LHCN-M2 (cell line): ENCODE measurements at places on chromosomes 7 and 10. TPM values are rescaled to one million over a fixed set of nuclear protein-coding genes. Genes with fewer than 3 reads are reported as not detected.

GRCh38 chr7:43632746-43633145 is 49.8 kb downstream of the STK17A start:
- DNase-seq, result no peak

- DNase-seq, result no peak
Observed at GRCh38 chr7:154837622-154838021, 165.3 kb downstream of the PAXIP1 start.

DNA sequence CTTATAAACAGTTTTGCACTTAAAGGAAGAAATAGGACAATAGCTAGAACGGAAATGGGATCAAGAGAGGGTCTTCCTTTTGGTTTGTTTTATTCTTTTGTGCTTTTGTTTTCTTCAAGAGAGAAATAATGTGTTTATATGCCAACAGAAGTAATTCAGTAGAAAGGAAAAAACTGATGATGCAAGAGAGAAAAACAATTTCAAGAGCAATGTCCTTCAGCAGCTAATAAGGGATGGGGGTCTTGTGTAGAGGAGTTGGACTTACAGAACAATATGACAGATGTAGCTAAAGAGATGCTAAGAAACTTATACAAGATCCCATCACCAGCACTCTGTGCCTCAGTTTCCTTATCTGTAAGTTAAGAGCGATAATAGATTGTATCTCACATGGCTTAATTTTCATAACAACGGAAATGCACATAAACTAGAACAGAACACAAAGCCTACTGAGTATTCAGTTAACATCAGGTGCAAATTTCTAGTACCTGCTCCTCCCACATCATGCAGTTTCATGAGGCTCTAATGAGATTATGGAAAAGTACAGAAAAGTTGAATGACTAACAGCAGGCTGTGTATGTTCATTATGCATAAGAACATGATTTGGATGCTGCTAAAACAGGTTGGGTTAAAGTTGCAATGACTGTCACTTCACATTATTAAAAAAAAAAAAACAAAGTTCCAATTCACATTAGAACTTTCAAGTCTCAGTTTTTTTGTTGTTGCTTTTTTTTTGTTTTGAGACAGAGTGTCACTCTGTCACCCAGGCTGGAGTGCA is 17.2 kb downstream of the HERPUD2 start:
- no peak for DNase-seq

- no peak for DNase-seq
Observed at GRCh38 chr10:1684991-1685390, 52.3 kb downstream of the ADARB2 start.

DNA sequence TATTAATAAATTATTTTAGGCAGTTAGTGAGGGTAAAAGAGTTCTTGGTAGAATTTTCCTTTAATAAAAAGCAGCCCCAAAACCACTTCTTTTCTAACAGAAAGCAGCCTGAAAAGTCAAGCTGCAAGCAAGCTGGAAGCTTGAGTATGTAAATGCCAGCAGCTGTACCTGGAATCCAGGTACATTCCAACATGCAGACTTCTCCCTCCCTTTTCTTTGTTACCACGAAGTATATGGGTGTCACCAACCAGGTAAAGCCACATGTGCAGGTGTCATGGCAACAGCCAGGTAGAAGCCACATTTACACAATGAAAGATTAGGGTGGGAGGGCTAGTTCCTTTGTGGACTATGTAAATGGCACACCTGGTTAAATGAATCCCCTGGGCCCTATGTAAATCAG is 114.6 kb downstream of the EPC1 start:
- no peak for DNase-seq

DNA sequence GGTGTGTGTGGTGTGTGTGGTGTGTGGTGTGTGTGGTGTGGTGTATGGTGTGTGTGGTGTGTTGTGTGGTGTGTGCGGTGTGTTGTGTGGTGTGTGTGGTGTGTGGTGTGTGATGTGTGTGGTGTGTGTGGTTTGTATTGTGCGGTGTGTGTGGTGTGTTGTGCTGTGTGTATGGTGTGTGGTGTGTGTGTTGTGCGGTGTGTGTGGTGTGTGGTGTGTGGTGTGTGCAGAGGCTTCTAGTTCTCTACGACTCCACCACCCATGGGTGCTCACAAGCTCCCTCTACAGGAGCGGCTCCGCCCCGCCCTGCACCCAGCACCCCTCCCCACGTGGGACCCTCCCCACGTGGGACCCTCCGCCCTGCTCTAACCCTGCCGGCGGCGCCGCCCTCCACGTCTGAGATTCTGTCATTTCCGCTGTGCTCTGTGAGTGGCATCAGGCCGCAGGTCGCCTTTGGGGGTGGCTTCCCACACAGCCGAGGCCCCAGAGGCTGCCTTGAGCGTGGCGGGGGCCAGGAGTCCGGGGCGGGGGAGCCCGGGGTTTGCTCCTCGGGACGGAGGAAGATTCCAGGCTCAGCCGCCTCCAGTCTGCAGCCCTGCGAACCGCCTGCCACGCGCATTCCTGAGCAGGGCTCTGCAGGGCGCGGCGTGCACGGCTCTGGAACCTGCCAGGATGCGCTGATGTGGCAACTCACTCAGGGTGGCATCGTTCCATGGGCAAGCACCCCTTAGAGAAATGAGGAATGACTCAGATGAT is 37.0 kb upstream of the DNAJB6 start:
- DNase-seq, result peak; percentile 68

GRCh38 chr7:68376131-68376661 is 1222.1 kb upstream of the AUTS2 start:
- DNase-seq, result no peak

DNA sequence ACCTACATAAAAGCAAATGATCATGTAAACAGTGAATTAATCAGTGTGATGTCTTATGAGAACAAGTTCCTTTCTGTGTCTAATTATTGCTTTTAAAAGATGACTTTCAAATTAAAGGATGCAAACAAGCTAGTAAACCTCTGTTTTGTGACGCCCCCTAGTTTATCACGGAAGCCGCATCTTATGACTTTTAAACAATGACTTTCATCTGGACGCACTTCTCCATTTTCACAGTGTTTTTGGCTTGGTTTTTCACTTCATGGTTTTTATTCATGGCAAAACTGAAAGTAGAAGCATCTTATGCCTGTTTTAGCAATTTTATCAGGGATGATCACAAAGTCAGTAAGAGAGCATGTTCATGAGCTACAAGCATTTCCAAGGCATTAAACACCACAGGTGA is 35.0 kb downstream of the ITGA8 start:
- DNase-seq, result no peak

GRCh38 chr10:113651021-113651420 is 12.8 kb downstream of the NRAP start:
- no peak for DNase-seq

- peak; percentile 79 for DNase-seq
Observed at GRCh38 chr10:113709221-113709838, 29.6 kb downstream of the CASP7 start.

The CPEB3 gene
- 0.40 and 0.45 TPM in 2 replicates for total RNA-seq

The AOC1 gene
- total RNA-seq, result not detected in 2 replicates

The SPDYE11 gene
- not detected in 2 replicates for total RNA-seq

The LRIT1 gene
- not detected in 2 replicates for total RNA-seq
